ENCODE measurements at places on chromosomes 7 and 10.

DNA sequence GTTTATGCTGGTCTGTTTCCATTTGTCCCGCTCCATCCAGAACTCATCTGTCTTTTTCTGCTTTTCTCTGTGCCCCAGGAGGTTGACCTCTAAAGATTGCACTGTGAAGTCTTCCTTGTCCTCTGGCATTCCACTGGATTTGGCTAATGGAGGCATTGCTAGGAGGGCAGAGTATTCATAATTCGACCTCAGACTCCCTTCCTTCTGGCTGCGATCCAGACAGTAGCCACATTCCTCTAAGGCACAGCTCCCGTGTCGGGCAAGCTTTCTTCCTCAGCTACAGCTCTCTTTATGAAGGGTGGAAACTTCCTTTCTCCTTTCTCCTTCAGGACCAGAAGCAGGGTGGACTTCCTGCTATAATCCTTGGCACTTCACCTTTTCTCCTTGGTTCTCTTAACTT lies 175.9 kb downstream of the BAMBI start:
- DNase-seq, result no peak

DNA sequence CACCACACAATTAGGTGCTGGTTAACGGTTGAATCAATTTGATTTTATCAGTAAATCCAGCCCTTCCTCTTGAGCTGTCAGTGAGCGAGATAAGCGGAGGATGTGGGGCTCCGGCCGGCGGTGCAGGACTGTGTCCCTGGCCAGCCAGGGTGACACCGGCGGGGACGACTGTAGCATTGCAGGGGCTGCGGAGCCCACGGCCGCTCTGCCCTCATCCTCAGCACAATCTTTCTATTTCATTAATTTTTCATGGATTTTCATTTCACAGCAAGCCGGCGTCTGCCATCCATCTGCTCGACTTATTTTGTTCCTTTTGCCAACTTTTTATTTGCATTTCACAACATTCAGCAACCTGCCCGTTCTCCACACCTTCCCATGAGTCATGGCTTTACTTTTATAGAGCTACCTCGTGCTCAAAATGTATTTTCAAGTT lies 4.7 kb downstream of the ADARB2 start:
- DNase-seq, result no peak

DNA sequence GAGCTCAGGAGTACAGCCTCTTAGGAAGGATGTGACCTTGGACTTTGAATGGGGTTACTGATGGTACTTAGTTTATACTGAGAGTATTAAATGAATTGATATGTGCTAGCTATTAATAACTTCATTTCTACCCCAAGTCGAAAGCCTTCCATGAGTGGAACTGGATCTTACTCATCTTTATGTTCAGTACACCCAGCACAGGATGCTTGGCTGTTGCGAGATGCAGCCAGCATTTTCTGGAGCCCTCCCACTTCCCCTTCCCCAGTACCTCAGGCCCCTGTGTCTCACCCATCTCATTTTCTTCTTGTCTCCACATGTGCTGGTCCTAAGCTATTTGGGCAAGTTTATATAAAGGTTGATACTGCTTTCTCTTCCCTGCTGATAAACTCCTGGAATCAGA lies 7.2 kb downstream of the UPP1 start:
- no peak for DNase-seq

- no peak for DNase-seq
These were observed 48.6 kb upstream of the ADO start for GRCh38 chr10:62755662-62756653.

DNA sequence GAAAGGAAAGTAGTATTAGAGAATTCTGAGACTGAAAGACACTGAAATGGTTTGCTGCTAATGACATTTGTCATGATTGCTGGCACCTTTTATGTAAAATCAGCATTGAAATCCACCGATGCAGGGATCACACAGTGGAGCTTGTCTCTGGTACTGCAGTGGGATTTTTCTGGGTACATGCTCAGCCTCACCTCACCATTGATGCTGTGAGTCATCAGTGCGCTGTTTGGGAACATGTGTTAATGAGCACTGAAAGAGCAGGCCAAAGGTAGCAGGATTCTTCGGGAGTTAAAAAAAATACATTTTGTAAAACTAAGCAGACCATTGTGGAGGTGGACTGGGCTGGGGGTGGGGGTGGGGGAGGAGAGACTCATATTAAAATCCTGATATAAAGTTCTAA lies 174.9 kb downstream of the CREB5 start:
- no peak for DNase-seq

- no peak for DNase-seq
These were observed 9.0 kb downstream of the OAT start for GRCh38 chr10:124409696-124410095.
